IMR-90 (cell line): ENCODE measurements at places on chromosomes 5 and 9. TPM values are rescaled to one million over a fixed set of nuclear protein-coding genes. Genes with fewer than 3 reads are reported as not detected.

- DNase-seq = no peak
Observed at GRCh38 chr5:160643616-160644240, 208.3 kb downstream of the ATP10B start.

- DNase-seq = no peak
Observed at GRCh38 chr5:23440703-23441102, 66.7 kb upstream of the PRDM9 start.

GRCh38 chr5:95838001-95838520 is 15.5 kb upstream of the GLRX start:
- DNase-seq = no peak

DNA sequence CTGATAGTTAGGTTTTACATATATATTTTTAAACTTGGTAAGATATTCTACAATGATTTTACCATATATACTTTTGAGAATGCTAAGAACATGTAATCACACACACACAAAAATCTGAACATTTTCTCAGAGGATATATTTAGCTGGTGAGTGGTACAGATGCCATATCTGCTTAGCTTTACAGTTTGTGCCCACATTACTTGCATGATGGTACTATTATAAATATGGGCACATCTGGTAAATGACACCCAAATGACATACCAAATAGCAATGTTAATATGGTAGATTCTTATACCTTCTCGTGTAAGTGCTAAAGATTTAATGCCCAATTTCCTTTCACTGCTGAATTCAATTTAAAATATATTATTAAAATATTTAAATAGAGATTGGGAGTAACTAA is 56.6 kb downstream of the LSM11 start:
- no peak for DNase-seq

DNA sequence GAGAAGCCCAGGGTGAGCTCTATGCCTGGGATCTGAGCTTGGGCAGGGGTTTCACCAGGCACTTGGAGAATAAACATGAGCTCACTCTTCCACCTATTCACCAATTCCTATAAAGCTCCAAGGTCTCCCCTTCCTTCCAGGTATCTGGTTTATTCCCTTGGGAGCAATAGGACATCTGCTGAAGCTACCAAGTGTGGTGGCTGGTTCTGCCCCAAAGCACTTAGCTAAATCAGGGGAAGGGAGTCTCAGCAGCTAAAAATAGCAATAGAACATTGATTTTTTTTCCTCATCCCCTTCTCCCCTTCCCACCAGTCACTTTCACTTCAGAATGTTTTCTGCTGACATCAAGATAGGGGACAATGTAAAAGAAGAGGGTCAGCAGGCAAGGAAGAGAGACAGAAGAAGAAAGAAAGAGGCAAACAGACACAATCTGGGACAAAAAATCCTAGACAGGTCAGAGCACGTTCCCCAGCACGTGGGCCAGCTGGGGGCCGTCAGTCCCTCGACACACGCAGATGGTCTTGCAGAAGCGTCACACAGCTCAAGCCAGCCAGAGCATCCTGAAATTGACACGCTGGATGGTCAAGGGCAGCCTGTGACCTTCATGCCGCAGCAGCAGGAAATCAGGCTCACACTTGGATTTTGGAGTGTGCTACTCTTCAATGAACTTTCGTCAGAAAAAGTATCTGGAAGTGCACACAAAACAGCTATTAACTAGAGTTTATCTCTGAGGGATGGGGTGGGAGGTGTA is 176.0 kb downstream of the ZNF608 start:
- DNase-seq = no peak

DNA sequence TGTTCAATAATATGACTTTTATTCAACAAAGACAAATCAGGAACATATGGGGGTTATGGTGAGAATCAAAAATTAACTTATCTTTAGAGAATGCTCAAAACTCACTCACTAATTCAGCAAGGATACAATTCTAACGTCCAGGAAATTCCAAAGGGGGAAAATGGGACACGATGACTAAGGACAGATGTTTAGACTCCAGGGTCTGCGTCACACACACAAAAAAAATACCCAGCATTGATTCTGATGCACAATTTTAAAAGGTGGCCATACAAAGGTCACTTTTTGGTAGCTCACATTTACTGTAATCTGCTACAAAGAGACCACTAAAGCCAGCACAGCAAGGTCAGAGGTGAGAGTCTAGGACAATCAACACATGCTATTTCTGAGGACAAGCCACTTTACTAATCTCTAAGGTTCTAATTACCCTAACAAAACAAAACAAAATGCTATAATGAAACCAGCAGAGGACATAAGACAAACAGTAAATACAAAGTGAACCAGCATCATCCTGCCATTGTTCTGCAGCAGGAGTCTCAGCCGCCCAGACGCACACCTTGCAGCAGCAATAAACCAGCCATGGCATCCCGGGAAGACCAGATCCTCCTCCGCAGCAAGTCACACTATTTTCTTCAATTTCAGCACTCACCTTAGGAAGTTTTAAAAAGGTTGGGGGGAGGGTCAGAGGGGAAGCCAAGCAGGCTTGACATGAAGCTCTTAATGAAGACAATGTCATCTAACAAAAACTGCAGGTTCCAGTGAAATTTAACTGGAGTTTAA is 57.8 kb downstream of the TTC39B start:
- DNase-seq = peak; percentile 87

DNA sequence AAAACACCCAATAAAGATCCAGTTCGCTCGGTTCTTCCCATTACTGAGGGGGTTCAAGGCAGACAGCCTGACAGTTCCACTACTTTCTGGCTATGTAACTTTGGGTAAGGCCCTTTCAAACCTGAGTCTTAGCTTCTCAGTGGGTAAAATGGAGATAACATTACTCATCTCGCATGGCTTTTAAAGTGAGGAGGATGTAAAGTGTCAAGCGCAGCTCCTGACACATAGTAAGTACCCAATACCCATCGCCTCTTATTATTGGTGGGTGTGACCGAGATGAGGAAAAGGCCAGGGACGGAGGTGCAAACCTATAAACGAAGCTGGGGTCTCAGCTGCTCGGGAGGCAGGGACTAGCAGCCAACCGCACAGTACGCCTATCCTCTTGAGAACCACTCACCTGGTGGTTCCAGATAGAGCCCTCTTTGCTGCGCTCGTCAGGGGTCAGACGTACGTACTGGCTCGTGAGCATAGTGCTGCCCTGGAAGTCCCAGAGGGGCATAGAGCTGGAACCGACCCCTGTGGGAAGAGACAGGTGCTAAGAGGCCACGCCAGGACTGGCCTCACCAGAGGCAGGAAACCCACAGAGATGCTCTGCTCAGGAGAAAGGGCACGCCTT is 584 bp downstream of the LMAN2 start:
- DNase-seq = no peak

- DNase-seq = no peak
Observed at GRCh38 chr5:126376443-126376842, 46.8 kb upstream of the GRAMD2B start.

DNA sequence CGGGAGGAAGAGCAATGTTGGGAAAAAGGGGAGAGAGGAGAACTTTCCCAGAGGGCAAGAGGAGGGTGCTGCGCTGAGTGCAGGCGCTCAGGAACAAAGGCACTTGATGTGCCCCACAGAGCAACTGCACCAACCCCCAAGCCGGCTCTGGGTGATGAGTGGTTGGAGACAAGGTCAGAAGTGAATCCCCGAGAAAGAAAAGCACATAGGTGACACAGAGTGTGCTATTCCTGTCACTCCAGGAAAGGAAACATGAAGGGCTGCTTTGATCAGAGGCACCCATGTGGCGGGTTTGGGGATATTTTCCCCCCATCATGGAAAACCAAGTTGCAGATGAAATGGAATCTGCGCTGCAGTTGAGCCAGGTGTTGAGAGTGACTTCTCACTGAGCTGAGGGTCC is 20.7 kb upstream of the SLC25A48 start:
- DNase-seq = no peak

GRCh38 chr5:150422075-150422474 is 9.4 kb upstream of the CD74 start:
- DNase-seq = no peak

- DNase-seq = no peak
Observed at GRCh38 chr5:7209658-7210057, 186.3 kb upstream of the ADCY2 start.

DNA sequence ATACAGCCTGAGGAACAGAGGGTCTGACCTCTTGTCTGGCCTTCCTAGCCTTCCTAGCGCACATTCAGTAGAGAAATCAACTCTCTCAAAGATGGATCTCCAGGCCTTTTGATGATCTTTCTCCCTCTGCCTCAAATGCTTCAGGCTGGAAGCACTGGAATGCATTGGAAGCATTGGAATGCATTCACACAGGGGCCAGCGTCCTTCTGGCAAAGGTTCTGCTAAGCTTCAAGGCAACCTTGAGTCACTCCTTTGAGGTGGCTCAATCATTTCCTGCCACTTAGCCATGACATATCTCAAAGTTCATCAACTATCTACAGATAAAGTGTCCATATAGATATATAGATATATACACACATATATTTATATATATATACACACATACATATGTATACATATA is 42.9 kb downstream of the OR2K2 start:
- DNase-seq = peak; percentile 82

- DNase-seq = no peak
Observed at GRCh38 chr5:151158287-151158661, 695 bp upstream of the ANXA6 start.

DNA sequence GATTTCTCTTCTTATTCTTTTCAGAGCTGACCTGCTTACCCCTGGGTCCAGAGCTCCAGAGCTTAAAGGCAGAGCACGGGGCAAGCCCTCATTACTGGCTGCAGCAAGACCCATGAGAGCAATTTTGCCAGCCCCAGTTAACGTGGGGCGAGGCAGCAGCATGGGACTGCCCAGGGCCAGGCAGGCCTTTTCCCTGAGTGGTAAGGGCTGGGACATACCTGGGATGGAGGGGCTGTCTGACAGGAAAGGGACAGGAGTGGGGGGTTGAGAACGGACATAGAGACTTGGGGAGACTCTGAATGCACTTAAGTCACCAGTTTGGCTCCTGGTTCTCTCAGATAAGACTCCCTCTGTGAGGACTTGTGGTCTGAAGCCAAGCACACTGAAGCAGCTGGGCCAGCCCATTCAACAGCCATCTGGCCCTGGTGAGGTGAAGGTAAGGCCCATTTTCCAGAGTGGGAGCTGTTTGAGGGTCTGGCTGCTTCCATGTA is 26.2 kb downstream of the HMGXB3 start:
- no peak for DNase-seq

DNA sequence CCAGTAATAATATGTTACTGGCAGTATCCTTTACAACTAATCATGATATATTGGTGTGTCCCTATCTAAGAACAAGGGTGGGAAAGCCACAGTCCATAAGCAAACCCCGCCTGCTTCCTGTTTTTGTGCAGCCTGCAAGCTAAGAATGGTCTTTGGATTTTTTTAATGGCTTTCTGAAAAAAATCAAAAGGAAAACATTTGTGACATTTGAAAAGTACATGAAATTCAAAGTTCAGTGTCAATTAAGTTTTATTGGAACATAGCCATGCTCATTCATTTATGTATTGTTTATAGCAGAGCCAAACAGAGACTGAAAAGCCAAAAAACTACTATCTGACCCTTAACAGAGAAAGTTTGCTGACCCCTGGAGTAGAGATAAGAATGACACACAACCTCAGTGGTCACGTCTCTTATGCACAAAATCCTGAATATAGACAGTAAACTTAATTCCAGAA is 12.8 kb upstream of the TMEM245 start:
- no peak for DNase-seq

DNA sequence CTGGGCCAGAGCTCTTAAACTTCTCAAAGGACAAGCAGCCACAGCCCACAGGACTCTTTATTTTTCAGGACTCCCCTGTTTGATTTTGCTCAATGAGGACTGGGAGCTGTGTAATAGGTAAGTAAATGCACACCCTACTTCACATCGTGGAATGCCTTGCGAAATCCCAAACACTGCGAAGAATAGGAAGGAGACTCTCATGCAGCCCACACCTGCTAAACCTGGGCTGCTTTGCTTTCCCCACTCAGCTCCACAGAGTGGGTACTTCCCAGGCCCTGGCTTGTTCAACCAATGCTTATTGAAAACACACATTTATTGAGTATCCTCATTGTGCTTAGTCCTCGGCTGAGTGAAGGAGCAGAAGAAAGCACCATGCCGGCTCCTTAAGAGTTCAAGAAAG is 103.3 kb upstream of the FSTL4 start:
- DNase-seq = no peak

GRCh38 chr9:15824310-15824709 is 271.5 kb downstream of the CCDC171 start:
- peak; percentile 21 for DNase-seq

DNA sequence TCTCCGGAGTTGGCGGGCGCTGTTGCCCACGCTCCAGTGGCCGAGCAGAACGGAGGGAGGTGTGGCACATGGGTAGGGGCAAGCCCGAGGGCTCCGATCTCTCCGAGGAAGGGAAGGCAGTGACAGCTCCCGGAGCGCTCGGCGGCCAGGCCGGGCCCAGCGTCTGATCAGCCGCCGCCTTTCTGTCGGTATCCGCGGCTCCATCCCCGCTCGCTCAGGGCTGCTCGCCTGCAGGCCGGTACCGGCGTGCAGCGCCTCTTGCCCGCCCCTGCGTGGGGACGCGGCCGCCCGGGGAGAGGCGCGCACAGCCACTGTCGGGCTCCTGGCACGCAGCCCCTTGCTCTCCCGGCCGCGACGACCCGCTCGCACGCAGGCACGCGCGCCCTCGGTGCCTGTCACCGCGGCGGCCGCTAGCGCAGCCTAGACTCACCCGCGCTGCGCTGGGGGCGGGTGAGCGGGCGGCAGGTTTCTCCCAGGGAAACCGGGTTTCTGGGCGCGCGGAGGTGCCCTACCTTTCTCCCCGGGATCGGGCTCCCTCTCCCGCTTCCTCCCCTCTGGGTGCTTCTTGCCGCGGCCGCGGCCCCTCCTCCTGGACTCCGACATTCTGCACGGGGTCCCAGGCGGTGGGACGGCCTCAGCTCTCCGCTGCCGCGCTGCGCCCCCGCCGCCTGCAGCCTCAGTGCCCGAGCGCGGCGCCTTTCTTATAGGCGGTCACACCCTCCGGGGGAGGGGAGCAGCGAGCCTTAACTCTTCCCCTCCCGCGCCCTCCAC is 108.4 kb downstream of the PSD2 start:
- DNase-seq = no peak

DNA sequence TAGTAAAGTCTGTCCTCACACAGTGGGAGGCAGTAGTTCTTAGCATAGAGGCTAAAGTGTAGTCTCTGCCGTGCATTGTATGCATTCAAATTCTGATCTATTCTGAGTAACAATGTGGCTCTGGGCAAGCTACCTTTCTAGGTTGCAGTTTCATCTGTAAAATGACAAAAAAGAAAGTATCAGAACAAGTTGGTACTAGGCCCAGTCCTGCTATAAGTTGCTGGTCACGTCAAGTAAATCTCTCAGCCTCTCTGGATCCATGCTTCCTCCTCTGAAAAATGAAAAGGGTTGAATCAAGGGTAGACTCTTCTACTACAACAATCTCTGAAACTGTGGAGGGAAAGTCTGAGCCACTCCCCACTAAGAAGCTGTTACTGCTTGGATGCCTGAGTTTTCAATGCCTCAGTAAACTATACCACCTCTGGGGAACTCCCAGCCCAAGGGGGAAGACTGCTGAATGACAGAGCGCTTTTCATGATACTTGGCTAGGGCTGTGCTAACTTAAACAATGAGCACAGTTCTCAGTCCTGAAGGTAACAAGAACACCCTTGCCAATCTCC is 34.5 kb upstream of the SPARC start:
- peak; percentile 53 for DNase-seq

ACSL6 gene
- not detected in 2 replicates for total RNA-seq

TMEM267 gene
- 12.0 and 17.5 TPM in 2 replicates for total RNA-seq

HAVCR1 gene
- not detected in 2 replicates for total RNA-seq

HCN1 gene
- total RNA-seq = not detected in 2 replicates

SLC44A1 gene
- total RNA-seq = 19.4 and 21.7 TPM in 2 replicates

GFPT2 gene
- 20.6 and 20.8 TPM in 2 replicates for total RNA-seq
